GM13976 (cell line): ENCODE measurements at places on chromosomes 4 and X.

- no peak for DNase-seq
Measured at GRCh38 chr4:77920371-77920770, 57.7 kb downstream of the MRPL1 start.

DNA sequence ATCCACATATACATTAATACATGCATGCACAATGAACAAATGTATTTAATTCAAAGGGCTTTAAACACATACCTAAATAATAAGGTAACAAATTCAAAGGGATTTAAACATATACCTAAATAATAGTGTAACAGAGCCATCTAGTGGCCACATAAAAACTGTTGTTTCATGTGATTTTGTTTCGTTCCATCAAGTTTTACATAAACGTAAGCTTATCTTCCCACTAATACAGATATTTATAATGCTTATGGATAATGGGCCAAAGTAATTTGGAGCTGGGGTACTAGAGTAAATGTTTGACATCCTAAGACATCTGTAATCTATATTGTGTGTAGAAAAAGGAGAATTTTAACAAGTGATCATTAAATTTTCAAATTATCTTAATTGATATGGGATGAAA, 82.3 kb downstream of the PRSS12 start:
- DNase-seq, result peak; percentile 40

GRCh38 chrX:47458528-47458927, 24.5 kb downstream of the ZNF41 start:
- no peak for DNase-seq

DNA sequence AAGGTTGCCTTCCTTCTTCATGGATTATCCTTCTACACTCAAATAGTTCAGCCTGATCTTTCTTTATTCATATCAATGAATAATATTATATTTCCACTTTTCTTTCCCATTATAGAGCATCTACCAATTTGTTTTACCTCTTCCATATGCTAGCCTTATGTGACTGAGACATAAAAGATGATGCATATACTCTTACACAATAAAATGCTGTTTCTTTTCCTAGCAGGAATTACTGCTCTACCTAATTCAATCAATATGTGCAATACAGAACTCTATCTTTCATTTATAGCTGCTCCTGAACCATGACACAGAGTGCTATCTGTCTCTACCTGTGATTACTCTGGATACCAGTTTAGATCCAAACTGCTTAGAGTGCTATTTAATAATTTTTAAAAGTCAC, 2334.0 kb downstream of the PCDH7 start:
- no peak for DNase-seq

DNA sequence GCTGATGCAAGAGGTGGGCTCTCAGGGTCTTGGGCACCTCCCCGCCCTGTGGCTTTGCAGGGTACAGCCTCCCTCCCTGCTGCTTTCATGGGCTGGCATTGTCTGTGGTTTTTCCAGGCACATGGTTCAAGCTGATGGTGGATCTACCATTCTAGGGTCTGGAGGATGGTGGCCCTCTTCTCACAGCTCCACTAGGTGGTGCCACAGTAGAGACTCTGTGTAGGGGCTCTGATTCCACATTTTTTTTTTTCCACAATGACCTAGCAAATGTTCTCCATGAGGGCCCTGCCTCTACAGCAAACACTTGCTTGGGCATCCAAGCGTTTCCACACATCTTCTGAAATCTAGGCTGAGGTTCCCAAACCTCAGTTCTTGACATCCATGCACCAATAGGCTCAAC, 657.9 kb upstream of the CT83 start:
- no peak for DNase-seq

- DNase-seq, result no peak
Measured at GRCh38 chrX:18348047-18348446, 6.4 kb downstream of the SCML2 start.

GRCh38 chrX:44265559-44265958, 77.9 kb downstream of the EFHC2 start:
- no peak for DNase-seq
